NCI-H2081 treated with DMSO at 0.1 percent for 48 hours (cell line): ENCODE measurements at places on chromosomes 3 and 15.

DNA sequence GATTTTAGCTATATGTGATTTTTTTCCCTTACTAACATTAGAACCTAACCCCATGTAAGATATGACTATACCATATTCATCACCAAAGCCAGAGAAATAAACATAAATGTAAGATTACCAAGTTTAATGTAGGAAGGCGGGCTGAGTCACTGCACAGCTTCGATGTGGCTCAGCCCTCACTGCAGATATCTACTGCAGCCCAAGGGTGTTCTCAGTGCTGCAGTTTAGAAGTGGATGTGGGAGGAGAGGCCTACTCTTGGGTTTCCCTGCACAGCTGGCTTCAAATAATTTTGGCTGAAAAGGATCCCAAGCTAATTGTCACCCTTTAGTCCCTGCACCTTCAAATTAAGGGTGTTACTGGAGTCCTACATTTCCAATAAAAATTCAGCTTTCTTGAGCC lies 9.3 kb downstream of the ARPP19 start:
- no peak for DNase-seq

- no peak for DNase-seq
Measured at GRCh38 chr15:83436513-83437158, 10.5 kb upstream of the SH3GL3 start.

DNA sequence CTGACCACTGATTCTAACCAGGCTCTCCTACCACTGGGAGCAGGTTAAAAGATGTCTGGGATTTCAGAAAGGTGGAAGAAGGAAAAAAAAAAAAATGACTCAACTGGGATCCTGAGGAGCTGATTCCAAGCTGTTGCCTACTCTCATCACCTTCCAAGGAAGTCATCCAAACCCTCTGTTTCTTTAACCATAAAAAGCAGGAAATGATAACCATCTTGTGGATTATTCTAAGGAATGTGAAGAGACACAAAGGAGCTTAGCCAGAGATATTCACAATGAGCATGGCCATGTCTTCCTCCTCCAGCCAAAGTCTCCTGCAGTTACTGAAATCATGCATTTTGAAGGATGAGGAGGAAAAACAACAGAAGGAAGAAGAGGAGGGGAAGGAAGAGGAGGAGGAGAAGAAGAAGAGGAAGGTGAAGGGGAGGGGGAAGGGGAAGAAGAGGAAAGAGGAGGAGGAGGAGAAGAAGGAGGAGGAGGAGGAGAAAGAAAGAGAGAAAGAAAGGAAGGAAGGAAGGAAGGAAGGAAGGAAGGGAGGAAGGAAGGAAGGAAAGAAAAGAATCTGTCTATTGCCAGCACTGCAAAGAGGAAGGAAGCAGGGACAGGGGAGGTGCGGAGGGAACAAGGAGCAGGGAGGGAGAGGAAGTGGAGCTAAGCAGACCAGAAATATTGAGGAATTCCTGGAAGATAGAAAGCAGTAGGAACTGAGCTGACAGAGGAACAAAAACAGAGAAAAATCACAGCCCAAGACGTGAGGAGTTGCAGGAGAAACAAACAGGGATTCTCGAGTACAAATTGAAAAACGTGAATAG lies 229.2 kb downstream of the UACA start:
- no peak for DNase-seq

DNA sequence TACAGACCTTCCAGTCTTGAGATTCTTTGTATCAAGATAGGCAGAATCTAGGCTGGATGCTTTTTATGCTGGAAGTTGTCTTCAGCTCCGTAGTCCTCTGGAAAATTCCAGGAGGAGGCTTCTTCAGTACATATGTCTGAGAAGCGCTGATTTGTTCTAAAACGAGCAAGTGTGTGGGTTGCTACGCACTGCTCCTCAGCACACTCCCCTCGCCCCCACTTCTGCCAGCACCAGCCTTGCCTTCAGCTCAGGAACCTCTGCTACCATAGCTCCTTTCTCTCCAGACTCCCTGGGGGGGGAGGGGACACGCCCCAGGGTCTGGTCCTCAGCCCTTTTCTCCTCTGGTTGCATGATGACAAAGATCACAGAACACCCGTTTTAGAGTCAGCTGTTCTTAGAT lies 75.5 kb upstream of the TRA2B start:
- no peak for DNase-seq

GRCh38 chr3:6771171-6771570 lies 89.7 kb upstream of the GRM7 start:
- DNase-seq, result no peak

GRCh38 chr15:64854526-64854925 lies 12.8 kb downstream of the PLEKHO2 start:
- no peak for DNase-seq

GRCh38 chr3:170010498-170010897 lies 27.3 kb upstream of the GPR160 start:
- no peak for DNase-seq

DNA sequence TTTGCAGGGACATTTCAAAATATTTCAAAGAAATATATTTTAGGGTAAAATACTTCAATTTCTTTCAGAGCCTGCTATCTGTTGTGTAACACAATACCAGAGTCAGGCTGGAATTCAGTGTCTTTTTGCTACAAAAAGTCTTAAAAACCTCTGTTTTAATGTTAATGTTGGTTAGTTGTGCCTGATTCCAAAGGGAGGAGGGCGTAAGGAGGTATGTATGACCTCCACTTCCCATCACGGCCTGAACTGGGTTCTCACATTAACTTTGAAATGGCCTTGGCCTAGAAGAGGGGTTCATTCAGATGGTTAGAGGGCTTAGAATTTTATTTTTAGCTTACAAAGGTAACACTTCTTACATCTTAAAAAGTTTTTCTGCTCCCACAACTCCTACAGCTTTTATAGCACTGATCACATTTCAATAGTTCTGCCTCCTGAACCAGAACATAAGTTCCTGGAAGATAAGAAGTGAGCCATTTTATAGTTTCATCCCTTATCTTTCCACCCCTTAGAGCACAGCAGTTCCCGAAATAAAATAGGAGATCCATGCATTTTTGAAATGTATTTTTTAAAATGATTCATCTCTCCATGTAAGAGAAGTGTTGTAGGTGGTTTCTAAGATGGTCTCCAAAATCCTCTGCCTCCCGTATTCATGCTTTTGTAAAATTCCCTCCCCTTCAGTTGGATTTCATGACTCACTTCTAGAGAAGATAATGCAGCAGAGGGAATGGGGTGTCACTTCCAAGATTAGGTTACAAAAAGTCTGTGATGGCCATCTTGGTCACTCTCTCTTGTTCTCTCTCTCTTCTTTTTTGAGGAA lies 543.1 kb upstream of the NECTIN3 start:
- no peak for DNase-seq

DNA sequence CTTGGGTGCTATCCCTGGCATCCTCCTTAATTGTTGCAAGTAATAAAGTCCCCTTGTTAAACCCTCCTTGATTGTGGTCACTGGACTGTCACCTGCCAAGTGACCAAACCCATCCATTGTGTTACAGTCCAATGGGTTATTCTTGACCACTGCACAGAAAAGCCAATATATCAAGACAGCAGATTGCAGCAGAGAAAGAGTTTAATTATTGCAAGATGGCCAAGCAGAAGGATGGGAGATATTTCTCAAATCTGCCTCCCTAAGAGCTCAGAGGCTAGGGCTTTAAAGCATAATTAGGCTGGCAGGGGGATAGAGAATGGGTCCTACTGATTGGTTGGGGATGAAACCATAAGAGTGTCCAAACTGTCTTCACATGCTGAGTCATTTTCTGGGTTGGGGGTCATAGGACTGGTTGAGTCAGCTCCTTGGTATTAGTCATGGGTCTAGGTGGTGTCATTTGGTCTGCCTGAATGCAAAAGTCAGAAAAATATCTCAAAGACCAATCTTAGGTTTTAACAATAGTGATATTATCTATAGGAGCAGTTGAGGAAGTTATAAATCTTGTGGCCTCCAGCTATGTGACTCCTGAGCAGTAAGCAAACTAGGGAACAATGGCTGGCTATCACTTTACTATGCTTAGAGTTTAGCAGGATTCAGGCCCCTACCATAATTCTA lies 19.1 kb upstream of the XYLB start:
- DNase-seq, result no peak

GRCh38 chr3:67608034-67608433 lies 46.4 kb downstream of the SUCLG2 start:
- no peak for DNase-seq

DNA sequence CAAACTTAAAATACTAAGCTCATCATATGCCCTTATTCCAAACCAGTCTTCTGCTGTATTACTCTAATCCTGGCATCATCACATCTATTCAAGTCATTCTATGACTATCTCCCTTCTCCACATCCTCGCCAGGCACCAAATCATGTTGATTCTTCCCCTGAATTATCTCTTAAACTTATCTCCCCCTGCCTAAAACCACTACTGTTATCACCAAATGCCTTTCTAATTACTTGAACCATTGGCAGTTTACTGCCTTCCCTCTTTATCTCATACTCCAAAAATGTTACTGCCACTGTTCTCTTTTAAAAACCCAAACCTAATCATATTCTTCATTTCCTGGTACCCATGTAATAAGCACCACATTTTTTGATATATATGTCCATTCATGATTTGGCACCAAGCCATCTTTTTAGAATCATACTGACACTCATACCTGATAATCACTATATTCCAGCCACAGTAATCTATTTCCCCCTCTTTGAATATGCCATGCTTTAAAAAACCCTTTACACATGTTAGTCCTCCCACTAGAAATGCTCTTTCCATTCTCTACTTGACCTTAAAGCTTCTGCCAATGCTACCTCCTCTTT lies 126.8 kb downstream of the PEAK1 start:
- DNase-seq, result no peak

GRCh38 chr3:85050821-85051220 lies 92.0 kb downstream of the CADM2 start:
- no peak for DNase-seq

- no peak for DNase-seq
Measured at GRCh38 chr15:28097656-28098359, 1.3 kb downstream of the OCA2 start.

DNA sequence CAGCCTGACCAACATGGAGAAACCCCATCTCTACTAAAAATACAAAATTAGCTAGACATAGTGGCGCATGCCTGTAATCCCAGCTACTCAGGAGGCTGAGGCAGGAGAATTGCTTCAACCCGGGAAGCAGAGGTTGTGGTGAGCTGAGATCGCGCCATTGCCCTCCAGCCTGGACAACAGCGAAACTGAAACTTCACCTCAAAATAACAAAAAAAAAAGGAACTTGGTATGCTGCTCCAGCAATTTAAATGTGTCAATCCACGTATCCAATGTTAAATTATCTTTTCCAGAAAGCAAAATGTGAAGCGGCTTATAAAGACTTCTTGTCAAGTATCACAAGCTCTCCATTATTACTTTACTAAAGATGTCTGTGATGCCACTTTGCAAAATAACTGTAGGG lies 9.9 kb upstream of the ARIH1 start:
- DNase-seq, result no peak

DNA sequence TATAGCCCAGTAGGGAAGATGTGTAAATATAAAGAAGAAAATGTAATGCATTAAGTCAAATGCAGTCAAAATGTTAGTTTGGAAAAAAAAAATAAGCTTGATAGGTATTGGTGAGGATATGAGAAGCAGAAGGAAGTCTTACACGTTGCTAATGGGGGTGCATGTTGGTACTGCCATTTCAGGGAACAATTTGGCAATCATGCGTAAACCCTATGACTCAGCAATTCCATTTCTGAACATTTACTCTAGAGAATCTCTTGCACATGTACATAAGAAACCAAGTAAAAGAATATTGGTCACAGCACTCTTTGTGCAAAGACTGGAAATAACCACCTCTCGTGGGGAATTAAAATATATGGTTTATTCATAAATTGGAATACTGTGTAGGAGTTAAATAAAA lies 35.5 kb upstream of the TIMP4 start:
- no peak for DNase-seq

- DNase-seq, result no peak
Measured at GRCh38 chr15:90221246-90221900, 12.4 kb downstream of the CIB1 start.
